T47D (cell line): ENCODE measurements at places on chromosomes 1 and 21.

DNA sequence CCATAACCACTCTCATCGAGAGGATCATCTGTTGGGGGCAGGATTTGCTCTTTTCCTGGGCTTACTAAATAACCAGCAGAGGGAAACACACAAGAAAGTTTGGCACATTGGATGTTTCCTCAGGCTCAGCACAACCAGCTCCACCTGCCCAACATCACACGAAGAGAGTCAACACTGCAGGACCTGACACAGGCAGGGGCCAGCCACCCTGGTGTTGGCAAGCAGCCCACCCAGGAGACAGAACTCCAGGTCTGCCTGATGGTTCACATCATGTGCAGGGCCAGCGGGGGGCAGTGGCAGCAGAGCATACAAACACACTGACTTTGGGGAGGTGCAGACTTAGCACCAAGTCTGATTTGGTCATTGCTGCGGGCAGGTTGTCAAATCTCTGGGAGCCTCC lies 182.3 kb upstream of the GALNT2 start:
- DNase-seq = peak; percentile 31

DNA sequence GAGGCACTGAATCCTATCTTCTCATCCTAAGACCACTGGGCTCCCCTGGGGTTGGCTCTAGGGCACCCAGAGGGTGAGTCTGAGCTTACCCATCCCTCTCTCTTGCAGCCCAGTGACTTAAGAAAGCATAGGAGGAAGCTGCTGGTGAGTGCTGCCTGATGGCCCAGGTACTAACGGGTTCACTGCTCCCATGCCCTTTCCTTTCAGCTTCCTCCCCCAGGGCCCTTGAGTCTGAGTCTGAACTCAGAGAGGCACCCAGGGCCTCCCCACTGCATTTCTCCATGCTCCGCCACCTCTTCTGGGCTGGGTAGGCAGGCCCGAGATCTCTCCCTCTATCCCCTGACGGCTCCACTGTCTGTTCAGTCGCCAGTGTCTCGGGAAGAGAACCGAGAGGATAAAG lies 29.7 kb downstream of the PPFIA4 start:
- DNase-seq = no peak

DNA sequence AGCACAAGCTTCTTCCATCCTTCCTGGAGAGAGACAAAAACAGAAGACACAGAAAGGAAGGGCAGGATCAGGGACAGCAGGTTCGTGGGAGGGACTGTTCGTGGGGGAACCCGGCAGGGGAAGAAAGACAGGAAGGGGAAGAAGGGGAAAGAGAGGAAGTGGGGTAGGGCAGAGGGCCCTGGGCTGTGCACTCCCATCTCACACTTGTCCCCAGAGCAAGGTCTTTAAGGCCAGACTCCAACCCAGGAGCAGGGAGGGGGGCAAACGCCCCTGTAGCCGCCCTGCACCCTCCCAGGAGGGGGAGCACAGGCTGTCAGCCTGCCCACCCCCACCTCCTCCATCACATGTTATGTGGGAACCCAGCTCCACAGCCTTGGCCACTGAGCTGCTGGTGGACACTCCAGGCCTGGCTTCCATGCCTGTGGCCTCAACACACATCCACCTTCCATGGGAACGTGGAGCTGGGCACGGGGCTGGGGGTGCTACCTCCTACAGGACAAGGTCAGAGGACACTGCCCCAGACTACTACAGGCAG lies 9.3 kb downstream of the SLC19A1 start:
- no peak for DNase-seq

- DNase-seq = no peak
These were observed 43.4 kb downstream of the TARBP1 start for GRCh38 chr1:234435620-234436019.

DNA sequence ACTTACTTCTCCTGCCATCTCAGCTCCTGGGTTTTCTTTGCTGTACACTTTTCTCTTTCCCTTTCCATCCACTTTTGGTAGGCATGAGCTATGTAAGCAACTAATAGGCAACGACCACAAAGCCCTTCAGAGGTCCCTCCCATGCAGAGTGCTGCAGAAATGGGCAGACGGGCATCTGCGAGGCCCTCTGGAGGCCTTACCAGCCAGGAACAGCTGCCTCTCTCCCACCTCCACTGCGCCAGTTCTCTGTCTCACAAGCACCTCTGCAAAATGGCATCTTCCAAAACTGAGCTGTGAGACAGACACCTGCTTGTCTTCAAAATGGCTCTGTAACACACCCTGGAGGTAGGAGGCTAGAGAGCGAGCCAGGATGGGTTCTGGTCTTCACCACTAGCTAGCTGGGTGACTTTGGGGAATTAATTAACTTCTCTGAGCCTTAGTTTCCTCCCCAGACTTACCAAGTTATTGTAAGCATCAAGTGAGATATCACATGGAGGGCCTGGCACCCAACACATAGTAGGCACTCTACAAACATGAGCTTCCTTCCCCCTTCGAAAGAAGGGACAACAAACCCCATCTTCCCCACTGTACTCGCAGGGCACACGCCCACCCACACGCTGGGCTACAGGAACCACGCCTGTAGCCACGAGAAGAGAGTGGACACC lies 62.0 kb downstream of the BCAR3 start:
- DNase-seq = no peak

- no peak for DNase-seq
These were observed 9.0 kb downstream of the DVL1 start for GRCh38 chr1:1340185-1340584.

GRCh38 chr1:39301606-39302005 lies 97.1 kb downstream of the MACF1 start:
- no peak for DNase-seq

DNA sequence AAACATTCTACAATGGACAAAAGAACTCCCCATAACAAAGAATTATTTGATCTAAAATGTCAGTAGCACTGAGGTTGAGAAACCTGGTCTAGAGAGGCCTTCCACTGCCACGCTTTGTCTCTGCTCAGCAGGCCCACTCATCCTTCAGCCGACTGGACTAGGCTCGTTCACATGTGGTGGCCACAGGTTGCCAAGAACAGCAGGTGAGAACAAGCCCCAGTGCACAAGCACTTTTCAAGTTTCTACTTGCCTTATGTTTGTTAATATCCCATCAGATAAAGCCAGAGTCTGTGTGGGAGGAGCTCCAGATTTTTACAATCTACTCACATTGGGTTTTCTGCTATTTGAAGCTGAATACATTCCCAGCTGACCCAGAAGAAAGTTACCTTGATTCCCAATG lies 9.1 kb upstream of the EFHD2 start:
- peak; percentile 81 for DNase-seq

DNA sequence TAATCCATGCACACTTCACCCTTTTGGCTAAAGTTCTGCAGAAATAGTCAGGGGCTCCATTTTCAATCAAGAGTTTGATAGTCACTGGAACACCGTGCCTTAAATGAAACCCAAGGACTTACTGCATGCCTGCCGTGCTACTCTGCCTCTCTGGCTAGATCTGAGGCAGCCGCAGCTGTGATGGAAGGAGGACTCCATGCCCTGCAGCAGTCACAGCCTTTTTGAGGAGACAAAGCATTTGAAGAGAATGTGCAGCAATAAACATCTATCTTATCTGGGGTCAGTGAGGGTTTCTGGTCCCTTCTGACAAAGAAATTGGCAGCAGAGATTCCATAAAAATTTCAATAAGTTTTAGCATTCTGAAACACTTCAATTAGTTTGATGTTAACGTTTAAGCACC lies 78.0 kb downstream of the BCAR3 start:
- DNase-seq = no peak

- DNase-seq = no peak
These were observed 652.5 kb downstream of the AMY1C start for GRCh38 chr1:104402178-104402577.

GRCh38 chr1:160375788-160376524 lies 9.1 kb downstream of the NHLH1 start:
- no peak for DNase-seq

- no peak for DNase-seq
These were observed 8.7 kb upstream of the LRRC47 start for GRCh38 chr1:3805038-3805437.

DNA sequence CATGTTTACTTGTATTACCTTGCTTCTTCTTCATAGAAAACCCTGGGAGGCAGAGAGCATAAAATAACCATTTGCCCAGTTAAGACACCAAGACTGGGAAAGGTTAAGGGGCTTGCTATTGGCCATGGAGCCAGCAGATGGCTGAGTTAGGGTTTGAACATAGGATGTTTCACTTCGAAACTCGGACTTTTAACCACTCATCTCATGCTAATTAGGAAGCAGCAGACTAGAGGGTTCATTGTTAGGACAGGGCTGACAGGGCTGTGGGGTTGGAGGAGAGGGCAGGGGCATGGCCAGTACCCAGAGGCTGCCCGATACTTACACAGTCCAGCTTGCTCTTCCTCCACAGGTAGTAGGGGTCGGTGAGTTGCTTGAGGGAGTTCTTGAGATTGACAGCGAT lies 17.0 kb downstream of the SLC26A9 start:
- DNase-seq = no peak

- DNase-seq = peak; percentile 61
These were observed 8.9 kb upstream of the RAB3GAP2 start for GRCh38 chr1:220281159-220281574.

- no peak for DNase-seq
These were observed 599.0 kb downstream of the AGBL4 start for GRCh38 chr1:49424782-49425181.

DNA sequence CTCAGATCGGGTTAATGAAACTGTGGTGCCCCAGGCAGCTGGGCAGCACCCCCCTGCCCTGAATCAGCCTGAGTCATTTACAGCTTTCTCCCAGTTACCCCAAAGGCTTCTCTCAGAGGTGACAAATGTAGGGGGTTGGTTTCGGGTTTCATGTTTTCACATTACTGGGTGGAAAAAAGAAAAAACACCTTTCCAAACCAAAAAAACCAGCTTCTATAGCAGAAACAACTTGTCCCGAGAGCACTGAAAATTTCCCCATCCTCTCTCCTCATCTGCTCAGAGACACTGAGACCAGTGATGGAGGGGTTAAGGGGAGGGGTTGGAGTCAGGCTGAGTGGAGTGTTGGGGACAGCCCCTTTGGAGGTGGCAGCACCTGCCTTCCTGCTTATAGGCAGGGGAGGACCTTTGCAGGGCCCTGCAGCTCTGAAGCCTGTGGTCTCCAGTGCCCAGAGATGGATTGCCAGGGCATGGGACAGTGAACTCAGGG lies 15.6 kb downstream of the UTP11 start:
- DNase-seq = no peak

GRCh38 chr21:36103434-36103833 lies 31.4 kb upstream of the CBR3 start:
- no peak for DNase-seq

GRCh38 chr1:7420470-7421100 lies 350.5 kb upstream of the VAMP3 start:
- DNase-seq = no peak

GRCh38 chr1:7279769-7280168 lies 491.3 kb upstream of the VAMP3 start:
- no peak for DNase-seq

DNA sequence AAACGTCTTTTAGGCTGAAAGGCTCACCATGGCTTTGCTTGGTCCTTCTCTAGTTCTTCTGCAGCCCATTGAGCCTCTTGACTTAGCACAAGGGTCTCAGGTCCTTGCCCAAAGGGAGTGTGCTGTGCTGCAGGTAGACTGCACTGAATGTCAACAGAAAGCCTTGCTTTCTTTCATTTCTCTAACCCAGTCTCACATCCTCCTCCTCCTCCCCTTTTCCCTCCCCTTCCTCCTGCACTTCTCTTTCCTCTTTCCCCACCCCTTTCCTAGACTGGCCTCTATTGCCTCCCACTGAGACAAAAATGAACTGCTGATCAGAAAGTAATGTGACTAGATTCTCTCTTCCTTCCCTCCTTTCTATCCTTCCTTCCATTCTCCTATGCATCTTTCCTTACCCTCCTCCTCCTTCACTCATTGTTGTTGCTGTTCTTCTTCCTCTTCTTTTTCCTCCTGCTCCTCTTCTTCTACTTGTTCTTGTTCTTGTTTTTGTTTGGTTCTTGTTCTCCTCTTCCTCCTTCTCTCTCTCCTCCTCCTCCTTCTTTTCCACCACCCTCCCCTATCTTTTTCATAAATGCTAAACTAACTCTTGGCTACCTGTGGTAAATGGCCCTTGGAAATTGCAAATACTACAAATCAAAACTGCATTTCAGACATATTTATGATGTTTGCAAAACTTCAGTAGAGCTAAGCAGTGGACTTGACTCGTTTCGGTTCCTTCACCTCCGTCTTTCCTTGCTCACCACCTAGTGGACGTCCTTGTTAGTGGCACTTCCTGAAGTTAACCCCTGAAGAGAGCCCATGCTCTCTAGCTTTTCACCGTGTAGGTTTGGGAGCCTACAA lies at the start of gene SELL:
TSS of gene SELL (minus strand) at position 152 of the 840 bp plus-strand sequence. CDS start at position 30, 122 bp downstream.
- DNase-seq = peak; percentile 88

- peak; percentile 33 for DNase-seq
These were observed 49.0 kb downstream of the JAK1 start for GRCh38 chr1:64917328-64917861.

- no peak for DNase-seq
These were observed 68.9 kb downstream of the ZNF644 start for GRCh38 chr1:90952906-90953305.

- no peak for DNase-seq
These were observed 11.4 kb upstream of the EFNA1 start for GRCh38 chr1:155116113-155116764.

DNA sequence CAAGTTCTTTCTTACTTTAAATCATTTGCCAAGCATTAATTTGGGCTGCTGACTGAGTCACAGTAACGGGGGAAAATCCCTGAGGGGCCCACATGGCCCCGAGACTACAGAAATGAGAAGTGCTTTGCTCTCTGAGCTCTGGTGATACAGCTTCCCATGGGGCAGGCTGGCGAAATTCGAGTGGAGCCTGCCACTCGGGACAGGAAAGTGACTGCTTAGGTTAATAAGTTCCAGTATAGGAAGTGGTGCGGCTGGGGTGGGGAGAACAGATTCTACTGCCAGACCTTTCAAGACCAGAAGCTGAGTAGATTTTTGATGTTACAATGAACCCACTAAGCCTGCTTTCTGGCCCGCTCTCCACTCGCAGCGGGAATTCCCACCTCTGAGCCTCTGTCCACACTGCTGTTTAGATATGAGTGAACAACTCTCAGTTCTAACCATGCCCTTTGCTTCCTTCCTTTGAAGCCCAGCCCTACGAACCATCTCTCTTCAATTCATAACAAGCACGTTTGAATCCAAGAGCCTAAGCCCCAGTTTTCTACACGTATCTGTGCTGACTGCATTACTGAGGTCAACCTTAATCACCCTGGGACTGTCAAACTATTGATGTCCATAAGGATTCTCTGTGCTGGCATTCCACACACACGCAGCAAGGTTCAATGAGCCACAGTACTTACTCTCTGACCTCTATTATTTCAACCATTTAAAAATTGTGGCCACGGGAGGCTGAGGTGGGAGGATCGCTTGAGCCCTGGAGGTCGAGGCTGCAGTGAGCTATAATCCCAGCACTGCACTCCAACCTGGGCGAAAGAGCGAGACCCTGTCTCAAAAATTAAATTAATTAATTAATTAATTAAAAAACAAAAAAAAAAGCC lies 9.6 kb downstream of the ZBTB17 start:
- DNase-seq = no peak

DNA sequence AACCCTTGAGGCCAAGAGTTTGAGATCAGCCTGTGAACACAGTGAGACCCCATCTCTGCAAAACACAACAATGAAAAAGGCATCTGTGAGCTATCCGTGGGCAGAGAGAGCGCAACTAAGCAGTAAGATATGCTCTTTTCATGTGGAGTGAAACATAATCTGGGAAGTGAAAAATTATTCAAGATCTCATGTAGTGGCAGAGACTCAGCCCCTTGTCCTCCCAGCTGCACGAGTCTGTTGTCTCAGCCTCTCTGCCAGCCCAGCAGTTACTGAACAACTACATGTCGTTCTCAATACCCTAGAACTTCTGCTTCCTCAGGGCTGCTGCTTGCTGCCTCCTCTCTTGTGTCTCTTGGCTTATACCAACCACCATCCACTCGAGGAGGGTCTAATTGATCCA lies 61.3 kb upstream of the WDR26 start:
- no peak for DNase-seq

- peak; percentile 93 for DNase-seq
These were observed 1206.7 kb upstream of the ADGRL2 start for GRCh38 chr1:80594013-80594412.
